ENCODE measurements at places on chromosomes 7 and 10.

GRCh38 chr7:131166066-131166465 is 161.6 kb upstream of the MKLN1 start:
- DNase-seq, result no peak

GRCh38 chr7:77657427-77658224 is 38.6 kb upstream of the RSBN1L start:
- no peak for DNase-seq

DNA sequence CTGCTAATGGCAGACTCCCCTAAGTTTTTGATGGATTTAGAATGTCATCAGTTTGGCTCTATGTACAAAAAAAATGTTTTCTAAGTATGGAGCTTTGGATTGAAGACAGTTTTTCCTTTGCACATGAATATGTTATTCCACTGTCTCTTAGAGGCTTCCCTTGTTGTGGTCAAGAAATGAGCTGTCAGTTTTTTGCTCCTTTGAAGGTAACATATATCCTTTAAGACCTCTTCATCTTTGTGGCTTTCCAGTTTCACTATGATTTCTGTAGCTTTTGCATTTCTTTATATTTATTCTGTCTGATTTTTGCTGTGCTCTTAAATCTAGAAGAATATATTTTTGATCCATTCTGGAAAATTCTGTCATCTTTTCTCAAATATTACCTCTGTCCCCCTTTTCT is 15.8 kb upstream of the ODAD2 start:
- no peak for DNase-seq

DNA sequence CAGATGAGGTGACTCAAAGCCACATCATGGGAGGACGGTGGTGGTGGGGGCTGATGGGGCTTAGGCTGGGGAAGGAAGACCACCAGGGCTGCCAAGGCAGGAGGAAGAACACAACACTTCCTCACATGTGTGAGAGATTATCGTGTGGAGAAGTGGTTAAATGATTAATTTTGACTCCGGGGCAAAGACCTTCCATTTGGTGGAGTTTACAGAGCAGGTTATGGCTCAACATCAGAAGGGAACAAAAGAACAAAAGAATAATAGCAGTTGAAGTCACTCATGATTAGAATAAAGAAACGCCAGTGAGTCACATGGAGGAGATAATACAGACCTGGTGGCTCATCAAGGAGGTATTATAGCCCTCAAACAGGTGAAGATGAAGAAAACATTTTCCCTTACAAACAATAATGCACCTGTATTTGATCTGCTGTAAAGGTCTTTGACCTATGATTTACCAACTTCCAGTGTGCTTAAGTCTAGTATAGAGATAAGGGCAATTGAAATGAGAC is 170.1 kb downstream of the PKD1L1 start:
- no peak for DNase-seq

- DNase-seq, result no peak
Observed at GRCh38 chr7:112193915-112194502, 12.2 kb downstream of the DOCK4 start.

- DNase-seq, result no peak
Observed at GRCh38 chr10:76624470-76624869, 1013.1 kb downstream of the KCNMA1 start.

- DNase-seq, result no peak
Observed at GRCh38 chr7:29956487-29956836, 33.1 kb downstream of the SCRN1 start.

GRCh38 chr7:444606-445005 is 75.0 kb downstream of the PDGFA start:
- peak; percentile 33 for DNase-seq

GRCh38 chr7:3649678-3650440 is 348.8 kb downstream of the SDK1 start:
- DNase-seq, result no peak

- DNase-seq, result no peak
Observed at GRCh38 chr10:110642204-110643034, 1.7 kb upstream of the RBM20 start.

- DNase-seq, result no peak
Observed at GRCh38 chr10:49605216-49605938, 4.7 kb upstream of the SLC18A3 start.

- no peak for DNase-seq
Observed at GRCh38 chr7:92498557-92498956, 20.8 kb upstream of the ERVW-1 start.

GRCh38 chr7:8481752-8482446 is 48.5 kb downstream of the NXPH1 start:
- DNase-seq, result peak; percentile 87

GRCh38 chr7:112255388-112255720 is 48.9 kb downstream of the ZNF277 start:
- DNase-seq, result no peak

- no peak for DNase-seq
Observed at GRCh38 chr10:112226439-112227248, 43.1 kb upstream of the GPAM start.

- no peak for DNase-seq
Observed at GRCh38 chr7:155652156-155653114, 8.0 kb downstream of the RBM33 start.

Measured in skin of body (tissue), 3 donors.